ENCODE measurements at places on chromosomes 2 and 18.
A peak's percentile ranks its signal among the peaks of the same experiment; 100 is the strongest.

DNA sequence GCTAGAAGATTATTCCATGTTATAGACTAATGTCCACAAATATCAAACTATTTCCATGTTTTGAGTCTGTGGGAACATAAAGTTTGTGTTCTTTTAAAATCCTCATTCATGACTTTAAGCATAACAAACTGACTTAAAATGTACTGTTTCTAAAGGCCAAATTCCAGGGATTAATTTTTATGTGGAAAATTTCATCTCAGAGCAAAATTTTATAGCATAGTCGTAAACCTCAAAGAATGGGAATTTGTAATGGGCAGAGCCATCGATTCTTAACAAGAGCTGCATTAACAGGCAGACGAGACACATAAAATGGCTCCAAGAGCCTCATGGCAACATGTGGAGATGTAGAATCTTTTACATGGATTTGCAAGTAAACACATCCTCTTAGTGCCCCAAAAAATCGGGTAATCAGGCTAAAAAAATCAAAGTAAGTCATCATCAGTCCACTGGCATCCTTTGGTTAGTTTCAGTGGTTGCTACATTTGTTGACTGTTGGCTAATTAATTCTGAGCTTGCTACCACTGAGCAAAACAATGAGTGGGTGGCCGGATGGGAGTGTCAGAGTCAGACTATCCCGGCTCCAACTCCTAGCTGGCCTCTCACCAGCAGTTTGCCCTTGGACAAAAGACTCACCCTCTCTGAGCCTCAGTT lies 119.6 kb downstream of the FAM210A start:
- no peak for DNase-seq

- no peak for DNase-seq
Observed at GRCh38 chr2:41042343-41042742, 590.5 kb upstream of the SLC8A1 start.

DNA sequence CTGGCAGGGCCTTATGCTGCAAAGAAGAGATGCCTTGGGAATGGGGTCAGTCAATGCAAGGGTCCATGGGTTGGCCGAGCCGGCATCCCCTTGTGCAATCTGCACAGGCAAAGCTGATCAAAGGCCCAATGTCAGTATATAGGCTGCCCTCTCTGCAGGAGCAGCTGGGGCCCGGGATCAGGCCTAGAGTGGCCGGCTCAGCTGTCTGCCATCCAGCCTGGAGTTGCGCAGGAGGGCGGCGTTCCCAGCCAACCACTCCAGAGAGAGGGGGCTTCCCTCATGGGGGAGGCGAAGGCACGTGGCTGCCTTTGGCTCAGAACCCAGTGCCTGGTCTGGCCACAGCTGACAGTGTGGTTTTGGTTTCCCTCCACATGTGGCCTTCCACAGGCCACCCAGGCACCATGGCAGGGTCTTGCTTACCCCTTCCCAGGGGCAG lies 3.9 kb downstream of the INPP5D start:
- no peak for DNase-seq

GRCh38 chr2:221467610-221468009 lies 104.5 kb downstream of the EPHA4 start:
- no peak for DNase-seq

- DNase-seq: no peak
Observed at GRCh38 chr2:34241905-34242762, 643.0 kb upstream of the FAM98A start.

DNA sequence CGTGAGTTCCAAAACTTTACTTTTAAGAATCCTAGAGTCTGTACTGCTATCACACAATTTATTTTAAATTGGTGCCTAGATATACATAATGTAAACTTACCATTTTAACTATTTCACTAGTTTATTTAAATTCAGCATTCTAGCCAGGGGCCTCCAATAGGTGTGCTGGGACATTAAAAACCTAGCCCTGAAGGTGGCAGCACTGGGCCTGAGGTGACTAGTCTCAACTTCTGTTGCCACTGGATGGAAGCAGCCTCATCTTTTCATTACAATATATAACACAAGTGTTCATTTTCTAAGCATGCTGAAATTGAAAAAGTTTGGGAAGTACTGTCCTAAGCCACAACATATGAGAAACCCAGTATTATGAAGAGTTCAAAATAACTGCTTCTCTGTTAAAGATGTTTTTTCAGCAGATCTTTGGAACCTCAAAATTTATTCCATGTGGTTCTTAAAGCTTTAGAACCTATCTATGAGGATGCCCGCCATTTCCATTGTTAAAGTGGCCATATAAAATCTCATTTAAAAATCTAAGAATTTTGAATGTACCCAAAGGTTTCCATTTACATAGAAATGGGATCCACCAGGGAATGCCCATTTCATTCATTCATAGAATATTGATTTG lies 2.9 kb upstream of the RBBP8 start:
- DNase-seq: peak; percentile 76

DNA sequence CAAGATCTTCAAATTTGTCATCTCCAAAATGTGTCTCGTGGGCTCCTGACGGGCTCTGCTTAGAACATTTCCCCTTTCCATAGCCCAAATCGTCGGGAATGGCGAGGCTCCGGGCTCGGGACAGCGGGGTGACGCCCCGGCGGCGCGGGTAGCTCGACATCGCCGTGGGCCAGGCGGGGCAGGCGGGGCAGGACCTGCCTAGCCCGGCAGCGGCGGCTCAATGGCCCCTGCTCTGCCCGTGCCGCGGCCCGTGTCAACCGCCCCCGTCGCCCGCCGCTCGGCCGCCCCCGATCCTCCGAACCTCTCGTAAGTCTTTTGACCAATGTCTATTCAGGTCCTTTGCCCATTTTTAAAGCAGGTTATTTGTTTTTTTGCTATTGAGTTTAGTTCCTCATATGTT lies 111.2 kb downstream of the PMAIP1 start:
- no peak for DNase-seq

- no peak for DNase-seq
Observed at GRCh38 chr2:2941205-2941604, 436.4 kb downstream of the EIPR1 start.

- no peak for DNase-seq
Observed at GRCh38 chr18:79574938-79575525, 104.6 kb upstream of the CTDP1 start.

DNA sequence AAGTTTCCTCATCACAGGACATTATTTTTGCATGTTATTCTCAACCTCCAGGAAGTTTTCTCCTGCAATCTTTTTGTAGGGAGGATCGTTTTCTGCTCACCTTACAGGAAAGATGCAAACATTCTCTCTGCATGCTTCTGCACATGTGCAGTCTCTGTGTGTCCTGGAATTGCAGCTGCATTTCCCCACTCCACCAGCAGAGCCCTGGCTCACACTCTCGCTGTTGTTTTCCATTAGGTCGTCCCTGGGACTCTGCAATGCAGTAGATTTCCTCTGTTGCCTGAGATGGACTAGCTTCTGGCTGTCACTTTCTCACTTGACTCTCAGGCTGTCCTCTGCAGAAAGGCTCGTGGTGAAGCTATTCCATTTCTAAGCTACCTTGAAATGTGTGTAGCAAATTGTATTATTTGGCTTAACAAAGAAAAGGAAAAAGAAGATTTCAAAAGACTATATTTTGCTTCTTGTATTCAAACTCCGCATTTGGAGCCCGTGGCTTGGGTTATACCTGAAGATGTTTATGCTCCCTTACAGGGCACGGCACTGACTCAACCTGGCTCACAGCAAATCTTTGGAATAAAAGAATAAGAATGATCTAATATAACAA lies 346.7 kb downstream of the RAD51AP2 start:
- DNase-seq: no peak

- no peak for DNase-seq
Observed at GRCh38 chr2:177606636-177607035, 214.1 kb downstream of the AGPS start.

DNA sequence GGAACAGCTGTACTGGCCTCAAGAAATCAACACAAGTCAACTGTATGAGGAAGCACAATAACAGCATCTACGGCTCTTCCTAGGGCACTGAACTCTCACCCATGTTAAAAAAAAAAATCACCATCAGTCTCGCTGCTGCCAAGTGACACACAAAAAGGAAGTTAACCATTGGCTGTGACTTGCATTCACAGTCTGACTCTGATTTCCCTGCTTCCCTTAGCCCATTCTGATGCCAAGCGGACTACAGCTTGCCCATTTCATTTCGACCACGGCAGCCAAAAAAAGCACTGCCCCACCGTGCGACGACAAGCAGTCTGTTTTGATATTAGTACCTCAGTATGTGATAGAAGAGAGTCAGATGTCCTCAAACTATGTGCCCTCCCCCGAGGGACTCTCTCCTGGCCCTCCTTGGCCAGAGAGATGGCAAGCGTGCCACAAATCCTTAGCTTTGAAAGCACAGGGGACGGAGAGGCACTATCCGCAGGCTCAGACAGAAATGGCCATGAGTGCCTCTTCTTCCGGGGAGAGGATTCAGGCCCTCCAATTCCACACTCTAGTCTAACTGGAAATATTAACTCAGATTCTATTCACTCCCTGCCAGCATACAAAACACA lies 250.0 kb downstream of the TCF4 start:
- no peak for DNase-seq

DNA sequence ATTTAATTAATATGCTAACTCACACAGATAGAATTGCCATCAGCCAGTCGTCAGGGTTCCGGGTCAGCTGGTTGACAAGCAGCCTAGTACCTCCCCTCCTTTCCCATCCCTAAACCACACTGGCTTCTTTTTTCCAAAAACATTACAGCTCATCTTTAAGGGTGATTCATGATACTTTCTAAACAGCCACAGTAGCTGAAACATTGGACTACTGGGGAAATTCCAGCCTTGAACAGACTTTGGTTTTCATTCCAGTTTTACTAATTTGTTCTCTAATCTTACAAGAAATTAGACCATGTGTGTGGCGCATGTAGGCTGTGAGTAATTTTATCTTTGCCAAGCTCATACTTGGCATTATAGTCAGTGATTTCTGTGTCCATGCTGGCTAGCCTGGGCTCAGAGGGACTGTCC lies 110.8 kb downstream of the FMNL2 start:
- DNase-seq: no peak

GRCh38 chr2:168233726-168234406 lies 13.5 kb downstream of the STK39 start:
- no peak for DNase-seq

DNA sequence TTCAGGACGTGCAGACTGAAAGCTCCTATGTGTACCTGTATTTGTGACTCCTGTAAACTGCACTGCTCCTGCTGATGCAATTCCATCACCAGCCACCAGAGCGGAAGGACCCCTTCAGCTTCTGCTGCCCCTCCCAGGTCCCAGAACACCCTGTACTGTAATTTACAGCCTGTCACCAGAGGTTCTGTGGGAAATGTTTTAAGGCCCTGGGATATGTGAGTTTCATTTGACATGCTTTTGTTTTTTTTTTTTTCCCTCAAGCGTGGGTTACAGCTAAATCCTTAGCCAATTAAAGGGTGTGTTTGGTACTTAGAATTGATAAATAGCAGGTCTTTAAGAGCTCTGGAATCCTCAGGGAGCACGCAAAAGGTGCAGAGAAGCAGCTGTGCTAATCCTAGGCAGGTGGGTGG lies 79.4 kb downstream of the KCTD1 start:
- no peak for DNase-seq

GRCh38 chr2:19409046-19409445 lies 50.6 kb upstream of the OSR1 start:
- no peak for DNase-seq

DNA sequence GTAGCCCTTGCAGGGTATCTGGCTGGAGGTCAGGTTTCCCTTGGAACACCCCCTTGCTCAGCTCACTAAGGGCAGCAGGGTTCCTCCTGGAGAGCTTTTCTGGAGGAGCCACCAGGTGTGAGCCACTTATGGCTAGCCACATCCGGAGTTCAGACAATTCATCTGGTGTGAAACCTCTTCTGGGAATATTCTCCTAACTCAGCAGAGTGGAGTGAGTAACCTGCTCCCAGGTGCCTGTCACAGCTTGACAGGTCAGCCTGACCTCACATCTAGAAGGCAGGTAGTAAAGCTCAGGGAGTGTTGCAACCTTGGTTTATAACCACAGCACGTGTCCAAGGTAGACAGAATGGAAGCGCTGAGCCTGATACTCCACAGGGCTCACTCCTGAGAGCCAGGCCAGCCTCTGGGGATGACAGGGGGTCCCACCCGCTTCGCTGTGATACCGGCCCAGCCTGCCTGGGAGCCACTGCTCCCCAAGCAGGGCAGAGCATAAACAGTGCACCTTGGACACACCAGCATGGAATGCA lies 62.6 kb upstream of the TGFA start:
- no peak for DNase-seq

- DNase-seq: no peak
Observed at GRCh38 chr2:138615257-138615656, 113.7 kb downstream of the SPOPL start.

DNA sequence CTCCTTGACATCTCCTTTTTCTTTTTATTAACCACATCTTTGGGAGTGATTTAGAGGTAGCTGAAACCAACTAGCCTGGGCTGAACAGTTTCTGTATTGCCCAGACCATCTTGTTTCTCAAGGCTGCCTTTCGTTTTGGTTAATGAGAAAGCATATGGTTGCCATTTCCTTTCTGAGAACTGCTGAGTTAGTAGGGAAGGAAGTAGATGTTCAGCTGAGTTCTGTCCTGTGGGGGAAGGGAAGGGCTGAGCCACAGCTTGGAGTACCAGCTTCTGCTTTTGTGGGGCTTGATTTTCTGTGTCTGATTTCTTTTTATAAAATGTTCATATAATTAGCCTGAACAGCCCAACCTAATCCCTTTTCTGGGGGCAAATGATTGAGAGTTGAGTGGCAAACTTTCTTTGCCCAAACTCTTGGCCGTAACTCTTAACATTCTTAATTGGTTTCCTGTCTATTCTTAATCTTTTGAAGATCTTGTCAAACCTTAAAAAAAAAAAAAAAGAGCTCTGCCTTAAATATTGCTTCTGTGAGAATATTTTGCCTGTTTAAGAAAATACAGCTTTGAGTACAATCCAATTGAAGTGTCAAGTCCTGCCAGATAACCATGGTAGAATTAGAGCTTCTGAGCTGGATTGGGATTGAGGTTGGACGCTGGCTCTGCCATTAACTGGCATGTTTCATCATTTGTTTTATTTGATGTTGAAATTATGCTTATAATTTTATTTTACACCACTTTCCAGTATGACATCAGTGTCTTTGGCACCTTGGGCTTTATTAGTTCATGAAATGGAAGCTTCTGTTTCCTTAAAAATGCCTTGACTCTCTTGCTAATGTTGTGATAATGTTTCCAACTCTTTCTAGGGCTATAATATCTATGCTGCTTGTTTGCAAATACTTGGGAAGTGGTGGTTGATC lies 1.9 kb upstream of the NABP1 start:
- peak; percentile 30 for DNase-seq

DNA sequence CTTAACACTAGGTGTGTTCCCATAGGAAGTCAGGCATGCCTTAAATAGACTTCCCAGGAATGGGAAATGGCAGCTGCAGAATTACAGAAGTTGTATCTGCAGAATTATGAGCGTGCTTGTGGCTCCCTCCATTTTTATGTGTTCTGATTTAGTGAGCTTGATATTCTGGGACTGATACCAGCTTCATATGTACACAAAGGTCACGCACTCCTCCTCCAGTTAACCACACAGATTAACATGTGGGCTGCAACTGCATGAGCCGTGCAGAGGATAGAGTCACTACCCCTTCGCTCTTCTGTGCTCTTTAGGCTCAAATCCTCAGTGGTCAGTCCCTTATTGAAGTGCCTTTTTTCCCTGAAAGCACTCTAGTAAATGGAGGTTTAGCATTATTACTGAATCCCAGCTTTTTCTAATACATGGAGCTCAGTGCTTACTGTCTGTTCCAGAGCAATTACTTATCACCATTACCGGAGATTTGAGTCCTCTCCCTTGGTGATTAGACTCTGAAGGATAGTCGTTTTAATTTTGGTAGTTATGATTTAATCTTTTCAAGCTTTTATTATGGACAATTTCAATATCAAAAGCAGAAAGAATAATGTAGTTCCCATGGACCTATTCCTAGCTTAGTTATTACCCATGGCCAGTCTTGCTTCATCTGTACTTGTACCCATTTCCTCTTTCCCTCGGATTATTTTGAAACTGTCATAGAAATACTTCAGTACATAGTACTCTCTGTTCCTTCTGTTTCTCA lies 238.3 kb downstream of the PRKCE start:
- no peak for DNase-seq
